ENCODE measurements at places on chromosomes 7 and 10.

- no peak for DNase-seq
These were observed 353 bp downstream of the EPHB6 start for GRCh38 chr7:142855114-142855743.

GRCh38 chr7:96637522-96637921 lies 72.1 kb downstream of the SEM1 start:
- DNase-seq, result no peak

DNA sequence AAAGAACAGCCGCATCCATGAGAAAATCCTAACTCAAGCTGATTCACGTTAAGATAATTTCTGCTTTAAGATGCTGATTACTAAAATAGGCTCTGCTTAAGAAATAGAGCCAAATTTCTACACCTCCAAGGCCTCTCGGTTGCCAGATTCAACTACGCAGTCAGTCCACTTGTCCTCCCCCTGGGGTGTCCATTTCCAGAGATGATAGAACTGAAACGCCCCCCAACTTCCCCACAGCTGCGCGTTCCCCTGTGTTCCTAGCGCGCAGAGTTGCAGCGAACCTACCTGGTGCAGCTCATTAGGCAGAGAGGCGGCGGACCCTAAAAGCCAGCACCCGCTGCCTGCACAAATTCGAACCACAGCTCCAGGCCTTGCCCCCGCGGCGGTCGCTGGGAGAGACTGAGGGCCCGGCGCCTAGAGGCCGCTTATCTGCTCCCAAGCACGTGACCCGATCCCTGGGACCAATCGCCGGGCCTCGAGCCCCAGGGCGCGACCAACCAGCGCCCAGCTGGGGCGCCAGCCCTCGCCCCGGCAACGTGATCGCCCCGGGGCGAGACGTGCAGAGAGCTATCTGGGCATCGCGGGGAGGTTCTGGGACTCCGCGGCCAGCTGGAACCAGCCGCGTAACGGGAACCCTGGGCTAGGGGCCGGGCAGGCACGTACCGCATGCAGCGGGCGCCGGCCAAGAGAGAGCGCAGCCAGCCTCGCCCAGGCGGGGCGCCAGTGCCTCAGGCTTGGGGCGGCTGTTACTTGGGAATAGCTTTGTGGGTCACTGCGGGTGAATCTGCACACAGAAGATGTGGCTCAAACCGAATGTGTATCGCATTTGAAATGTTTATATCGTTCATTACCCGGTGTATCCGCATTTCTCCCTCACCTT lies at the start of gene PPP1R3C:
Gene PPP1R3C, minus strand, starts transcription at position 401 of the 880 bp plus-strand sequence. Its CDS starts 102 bp downstream, at position 299.
- no peak for DNase-seq

DNA sequence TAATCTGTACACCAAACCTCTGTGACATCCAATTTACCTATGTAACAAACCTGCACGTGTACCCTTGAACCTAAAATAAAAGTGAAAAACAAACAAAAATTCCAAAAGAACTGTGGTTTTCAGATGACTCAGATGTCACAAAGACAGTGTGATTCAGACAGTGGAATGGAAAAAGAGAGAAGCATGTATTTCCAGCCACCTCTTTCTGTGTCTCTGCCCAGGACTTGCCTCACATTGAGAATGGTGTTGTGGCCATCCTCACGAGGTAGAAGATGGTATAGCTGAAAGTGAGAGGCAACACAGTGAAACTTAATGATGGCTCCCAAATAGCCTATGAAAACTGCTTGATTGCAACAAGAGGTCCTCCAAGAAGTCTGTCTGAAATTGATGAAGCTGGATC lies 78.0 kb downstream of the ARL5B start:
- no peak for DNase-seq

GRCh38 chr7:29795696-29796580 lies 10.4 kb upstream of the WIPF3 start:
- DNase-seq, result no peak

DNA sequence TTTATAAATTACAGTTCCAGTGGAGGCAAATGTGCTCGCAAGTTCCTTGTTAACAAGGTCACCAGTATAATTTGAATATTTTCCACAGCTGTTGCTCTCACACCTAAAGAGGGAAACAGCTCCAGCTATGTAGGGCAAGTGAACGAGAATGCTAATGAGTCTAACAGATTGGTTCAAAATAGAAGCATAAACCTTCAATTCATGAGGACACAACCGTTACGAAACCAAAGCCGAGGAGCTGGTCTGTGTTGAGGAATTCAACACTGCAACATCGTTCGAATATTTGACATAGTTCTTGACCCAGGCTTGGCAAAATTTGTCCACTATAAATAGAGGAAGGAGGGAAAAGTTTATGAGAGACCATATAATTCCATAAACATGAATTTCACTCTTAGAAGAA lies 161.3 kb downstream of the KLF6 start:
- DNase-seq, result no peak

DNA sequence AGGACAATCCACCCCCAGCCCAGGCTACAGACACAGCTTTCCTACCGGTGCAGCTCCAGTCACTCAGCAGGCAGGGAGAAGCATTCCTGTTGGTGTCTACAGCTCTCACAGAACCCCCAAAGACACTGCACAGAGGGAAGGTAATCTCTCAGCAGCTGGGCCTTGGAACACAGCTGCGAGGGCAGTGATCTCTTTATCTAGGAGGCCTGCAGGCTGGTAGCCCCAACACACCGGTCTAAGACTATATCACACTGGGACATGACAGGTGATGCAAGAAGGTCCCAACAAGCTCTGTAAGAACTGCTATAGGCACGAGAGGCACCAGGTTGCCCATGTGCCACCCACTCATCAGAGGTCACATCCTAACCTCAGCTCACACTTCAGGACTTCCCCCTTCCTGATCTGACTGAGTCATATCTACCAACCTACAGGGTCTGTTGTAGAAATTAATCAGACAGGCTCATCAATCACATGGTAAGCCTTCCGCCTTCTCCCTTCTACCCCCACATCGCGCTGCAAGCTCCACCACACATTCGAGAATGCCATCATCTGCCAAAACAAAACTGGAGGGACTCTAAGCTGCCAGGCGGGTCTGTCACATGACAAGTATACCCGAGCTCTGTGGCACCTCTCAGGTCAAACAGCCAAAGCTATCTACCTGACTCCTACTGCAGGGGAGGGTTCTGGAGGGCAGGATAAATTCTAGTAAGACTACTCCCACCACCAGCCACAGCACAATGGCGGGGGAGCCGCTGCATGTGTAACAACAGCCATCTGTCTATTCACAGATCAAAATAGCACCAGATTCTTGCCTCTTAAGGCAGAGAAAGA lies 26.1 kb downstream of the FAM53B start:
- peak; percentile 43 for DNase-seq

DNA sequence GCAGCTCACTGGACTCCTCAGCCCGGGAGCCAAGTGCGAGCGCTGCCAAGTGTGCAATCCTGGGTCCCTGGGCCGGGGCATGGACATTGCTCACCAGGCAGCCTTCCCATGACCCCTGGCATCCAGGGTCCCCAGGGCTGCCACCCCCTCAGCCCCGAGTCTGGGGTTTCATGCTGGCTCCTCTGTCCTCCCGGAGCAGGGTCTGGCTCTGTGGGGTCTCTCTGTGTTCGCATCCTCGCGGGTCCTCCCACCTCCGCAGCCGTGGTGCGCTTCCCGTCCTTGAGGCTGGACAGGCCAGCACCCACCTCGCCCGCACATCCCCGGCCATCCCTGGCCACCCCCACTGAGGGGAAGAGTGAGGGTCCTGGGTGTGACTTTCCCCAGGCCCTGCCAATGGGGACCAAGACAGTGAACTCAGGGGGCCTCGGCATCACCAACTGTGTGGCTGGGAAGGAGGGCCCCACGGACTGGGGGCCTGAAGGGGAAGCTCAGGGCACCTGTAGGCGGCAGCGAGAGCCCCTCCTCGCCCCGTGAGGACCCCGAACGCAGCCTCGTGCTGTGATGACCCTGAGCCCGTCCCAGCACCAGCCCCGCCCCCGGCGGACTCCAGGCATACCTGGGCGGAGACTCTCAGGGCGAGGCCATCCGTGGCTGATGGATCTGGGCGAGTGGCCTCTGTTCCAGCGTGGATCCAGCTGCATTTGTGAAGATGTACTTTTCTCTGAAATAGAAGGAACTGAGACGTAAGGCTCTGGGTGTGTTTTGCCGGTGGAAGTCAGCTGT lies 50.3 kb upstream of the CFAP46 start:
- DNase-seq, result no peak

DNA sequence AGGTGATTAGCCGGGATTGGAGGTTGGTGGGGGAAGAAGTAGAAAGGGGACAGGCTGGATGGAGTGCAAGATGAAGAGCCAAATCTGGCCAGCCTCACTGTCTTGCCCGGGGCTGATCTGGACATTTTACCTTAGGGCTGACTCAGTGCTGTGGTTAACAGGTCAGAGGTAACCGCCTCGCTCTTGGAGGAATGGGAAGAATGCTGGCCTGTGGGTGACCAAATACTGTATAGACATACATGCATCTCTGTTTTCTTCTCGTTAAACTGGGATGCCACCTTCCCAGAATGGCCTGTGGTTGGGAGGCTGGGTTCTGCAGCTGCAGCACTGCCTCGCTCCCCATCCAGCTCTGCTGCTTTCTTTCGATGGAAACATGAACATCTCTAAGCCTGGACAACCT lies 120.0 kb downstream of the SEC23IP start:
- DNase-seq, result no peak

DNA sequence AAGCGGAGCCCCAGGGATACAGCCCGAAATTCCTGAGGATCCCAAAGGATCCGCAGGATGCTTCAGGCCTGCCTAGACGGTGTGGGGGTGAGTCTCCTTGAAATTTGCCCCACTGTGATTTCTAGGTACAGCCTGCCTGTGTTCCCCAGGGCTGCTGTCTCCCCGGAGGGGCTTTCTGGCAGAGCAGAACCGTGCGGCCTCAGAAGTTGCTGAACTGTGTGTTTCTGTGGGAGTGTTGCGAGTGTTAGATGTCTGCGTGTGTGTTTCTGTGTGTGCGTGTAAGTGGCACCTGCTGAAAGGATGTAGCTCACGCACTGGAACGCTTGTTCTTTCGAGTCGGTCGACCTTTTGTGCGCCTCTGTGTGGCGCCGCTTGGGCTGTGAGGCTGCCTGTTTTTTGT lies 27.8 kb upstream of the ZNF273 start:
- no peak for DNase-seq

- no peak for DNase-seq
These were observed 103.0 kb downstream of the VOPP1 start for GRCh38 chr7:55469271-55469681.

GRCh38 chr7:69105092-69105491 lies 493.2 kb upstream of the AUTS2 start:
- no peak for DNase-seq

GRCh38 chr7:74542558-74543117 lies 88.9 kb downstream of the GTF2IRD1 start:
- no peak for DNase-seq

DNA sequence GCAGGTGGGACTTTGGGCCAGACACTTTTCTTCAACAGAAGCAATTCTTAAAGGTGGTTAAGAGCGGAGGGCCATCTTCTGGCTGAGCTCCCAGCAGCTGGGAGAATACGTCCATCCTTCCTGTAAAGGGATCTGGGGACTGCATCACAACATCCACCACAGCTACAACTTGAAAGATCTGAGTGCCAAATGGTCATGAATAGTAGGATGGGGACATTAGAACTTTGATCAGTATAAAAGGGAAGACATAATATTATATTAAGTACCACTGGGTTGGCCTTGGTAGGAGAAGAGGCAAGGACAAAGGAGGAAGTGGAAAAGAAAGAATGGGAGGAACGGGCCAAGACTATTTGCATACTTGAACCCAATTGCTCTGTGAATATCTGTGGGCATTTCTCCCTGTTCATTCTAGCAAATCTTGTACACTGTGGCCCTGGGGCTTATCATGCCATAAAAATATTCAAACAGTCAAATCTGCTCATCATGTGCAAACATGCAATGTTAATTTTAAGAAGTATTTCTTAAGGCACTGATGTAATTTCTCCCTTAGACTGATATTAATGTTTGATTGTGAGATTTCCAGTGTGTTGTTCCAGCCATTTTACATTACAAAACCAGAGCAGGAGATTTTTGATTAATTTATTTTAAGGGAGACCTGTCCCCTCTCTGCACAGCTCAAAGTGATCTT lies 65.5 kb upstream of the CREB5 start:
- DNase-seq, result no peak
